Activated CD4-positive, alpha-beta T cell treated with anti-CD3 and anti-CD28 coated beads, Interleukin-2, amount 50 U/mL, for 16 hours (primary cell): ENCODE measurements at places on chromosomes 2 and 18.

DNA sequence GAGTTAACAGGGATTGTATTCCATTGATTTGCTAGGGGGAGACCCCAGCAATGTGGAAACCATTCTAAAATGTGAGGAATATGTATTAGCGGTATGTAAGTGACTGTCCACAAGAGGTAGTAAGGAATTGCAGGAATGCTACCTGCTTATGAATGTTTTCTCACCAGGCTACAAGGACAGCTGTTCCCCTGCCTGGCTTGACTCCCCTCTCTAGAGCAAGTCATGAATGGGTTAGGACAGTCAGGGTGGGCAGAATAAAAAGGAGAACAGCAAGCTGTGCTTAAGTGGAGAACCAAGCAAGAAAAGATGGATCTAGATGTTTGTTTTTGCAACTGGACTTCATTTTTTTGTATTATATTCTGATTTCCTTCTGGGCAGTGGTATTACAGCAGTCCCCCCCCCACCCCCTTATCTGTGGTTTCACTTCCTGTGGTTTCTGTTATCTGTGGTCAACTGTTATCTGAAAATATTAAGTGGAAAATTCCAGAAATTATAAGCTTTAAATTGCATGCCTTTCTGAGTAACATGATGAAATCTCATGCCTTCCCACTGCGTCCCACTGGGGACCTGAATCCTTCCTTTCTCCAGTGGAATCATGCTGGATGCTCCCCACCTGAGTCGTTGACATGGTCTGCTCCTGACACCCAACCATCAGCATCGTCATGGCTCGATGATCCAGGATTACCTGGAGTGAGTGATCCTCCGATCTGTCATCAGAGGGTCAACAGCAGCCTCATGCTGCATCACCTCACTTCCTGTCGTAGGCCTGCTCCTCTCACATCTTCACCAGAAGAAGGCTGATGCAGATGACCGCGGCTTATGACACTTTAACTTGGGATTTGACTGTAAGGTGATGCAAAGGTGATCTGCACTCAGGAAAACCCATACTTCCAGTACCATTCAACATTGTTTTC, 52.2 kb downstream of the VAPA start:
- no peak for DNase-seq

DNA sequence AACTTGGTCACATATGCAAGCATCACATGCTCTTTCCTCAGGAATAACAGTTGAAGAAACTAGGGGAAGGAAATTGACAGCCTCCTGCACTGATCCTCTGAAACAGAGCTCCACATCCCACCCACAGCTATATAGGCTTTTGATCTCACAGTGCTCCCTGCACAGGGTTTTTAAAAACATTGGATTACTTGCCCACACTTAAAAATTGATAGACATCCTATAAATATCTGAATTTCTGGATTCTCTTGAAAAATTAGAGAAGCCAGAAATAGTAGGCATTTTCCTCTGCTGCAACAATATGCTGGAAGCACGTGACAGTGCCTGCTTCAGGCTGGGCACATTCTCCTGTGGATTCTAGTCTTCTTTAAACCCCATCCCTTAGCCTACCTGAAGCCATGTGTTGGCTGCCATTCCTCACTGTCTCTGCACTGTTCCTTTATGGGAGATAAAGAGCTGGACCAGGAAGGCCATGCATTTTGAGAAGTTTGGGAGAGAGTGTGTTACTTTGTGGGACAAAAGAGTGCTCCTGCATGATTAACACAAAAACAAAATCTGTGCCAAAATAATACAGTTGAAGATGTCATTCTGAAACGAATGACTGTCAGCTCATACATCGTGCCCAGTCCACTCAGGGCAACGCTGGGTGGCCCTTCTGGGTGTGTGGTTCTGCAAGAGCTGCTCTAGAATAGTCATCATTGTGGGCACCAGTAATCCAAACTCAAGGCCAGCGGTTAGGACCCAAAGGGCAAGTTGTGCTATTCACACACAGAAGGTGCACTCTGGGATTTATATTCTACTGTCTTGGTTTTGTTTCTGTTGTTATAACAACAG, 59.8 kb downstream of the GYPC start:
- no peak for DNase-seq

- DNase-seq, result peak; percentile 23
These were observed 533.4 kb downstream of the ERBB4 start for GRCh38 chr2:212005085-212005671.

DNA sequence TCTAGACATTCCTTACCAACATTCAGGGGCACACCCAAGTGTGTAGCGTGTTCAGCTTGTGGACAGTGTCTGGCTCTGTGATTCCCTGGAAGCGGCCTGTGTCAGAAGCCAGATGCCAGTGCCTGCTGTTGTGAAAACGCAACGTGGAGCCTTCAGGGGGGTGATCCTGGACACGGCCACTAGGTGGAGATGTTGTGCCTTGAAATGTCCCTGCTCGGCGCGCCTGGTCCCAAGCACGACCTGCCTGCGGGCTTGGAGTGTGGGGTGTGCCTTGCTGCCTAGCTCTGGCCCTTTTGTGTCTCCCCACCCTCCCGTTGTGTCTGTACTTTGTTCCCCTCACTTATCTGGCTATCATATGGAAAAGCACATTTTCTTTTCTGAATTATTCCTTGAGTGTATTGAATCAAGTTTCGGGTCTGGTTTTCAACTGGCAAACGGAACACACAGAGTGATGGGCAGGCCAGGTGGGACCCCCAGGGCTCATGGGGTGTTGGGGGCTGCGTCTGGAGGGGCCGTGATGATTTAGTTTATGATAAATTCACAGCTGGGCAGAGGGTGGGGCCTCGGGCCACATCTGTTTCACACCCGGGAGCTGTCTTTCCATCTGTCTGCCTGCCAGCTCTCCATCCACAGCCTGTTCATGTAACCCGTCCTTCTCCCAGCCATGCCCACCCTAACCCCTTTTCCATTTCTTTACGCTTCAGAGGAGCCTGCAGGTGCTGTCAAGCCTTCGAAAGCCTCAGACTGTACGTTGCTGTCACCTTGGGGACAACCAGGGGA, 95.5 kb downstream of the DYSF start:
- peak; percentile 69 for DNase-seq
